ENCODE measurements at places on chromosomes 3 and 15.

DNA sequence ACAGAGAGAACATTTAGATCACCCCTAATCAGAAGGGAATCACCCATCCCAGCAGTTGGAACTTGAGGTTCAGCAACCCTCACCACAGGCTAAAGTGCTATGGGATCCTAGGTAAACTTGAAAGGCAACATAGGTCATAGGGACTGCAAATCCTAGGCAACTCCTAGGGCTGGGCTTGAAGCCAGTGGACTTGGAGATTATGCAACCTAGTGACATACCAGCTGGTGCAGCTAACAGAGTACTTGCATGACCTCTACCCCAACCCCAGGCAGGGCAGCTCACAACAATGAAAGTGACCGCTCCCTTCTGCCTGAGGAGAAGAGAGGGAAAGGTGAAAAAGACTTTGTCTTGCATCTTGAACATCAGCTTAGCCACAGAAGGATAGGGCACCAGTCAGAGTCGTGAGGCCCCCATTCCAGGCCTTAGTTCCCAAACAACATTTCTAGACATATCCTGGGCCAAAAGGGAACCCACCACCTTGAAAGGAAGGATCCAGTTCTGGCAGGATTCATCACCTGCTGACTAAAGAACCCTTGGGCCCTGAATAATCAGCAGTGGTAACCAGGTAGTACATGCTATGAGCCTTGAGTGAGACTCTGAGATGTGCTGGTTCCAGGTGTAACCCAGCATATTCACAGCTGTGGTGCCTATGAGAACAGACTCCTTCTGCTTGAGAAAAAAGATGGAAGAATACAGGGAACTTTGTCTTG lies 37.6 kb upstream of the FBN1 start:
- no peak for DNase-seq

DNA sequence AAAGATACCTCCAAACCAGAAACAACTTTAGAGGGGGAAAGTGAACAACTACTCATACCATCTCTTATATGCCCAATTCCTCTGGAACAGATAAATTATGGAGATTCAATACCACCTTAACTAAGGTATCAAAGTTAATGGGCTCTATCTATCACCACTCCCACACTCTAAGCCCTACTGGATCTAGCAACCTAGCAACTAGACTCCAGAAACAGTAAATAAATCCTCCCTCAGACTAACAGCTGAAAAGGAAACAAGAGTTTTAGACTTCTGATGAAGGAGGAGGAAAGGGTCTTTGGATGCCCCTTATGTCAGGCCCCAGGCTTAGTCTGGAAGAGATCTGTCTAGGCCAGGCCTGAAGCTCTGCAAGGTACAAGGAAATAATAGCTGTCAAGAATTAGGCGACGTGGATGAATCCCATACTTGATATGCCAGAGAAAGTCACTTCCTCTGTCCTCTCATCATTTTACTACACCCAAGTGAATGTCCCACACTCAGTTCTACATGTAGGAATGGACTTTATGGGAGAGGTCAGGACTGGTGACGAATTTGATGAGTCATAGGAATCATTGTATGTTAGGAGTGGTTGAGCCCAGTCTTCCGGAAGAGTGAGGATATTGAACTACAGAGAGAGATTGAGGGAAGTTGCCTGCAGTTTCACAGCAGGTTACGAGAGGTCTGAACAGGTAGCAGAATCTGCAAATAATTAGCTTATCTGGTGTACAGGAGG lies 113.8 kb downstream of the AKAP13 start:
- DNase-seq, result no peak

DNA sequence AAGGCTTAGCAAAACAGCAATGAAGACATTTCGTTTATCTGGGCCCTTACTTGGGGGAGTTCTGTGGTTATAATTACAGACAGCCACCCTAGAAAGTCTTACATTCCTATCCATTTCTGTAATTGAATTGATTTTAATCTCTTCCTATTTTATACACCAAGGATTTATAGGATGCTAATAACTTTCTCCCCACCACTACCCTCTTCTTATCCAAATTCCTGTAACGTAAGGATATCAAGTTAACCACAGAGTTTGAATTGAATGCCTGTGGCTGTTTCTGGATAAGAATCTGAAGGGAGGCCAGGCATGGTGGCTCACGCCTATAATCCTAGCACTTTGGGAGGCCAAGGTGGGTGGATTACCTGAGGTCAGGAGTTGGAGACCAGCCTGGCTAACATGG lies 78.6 kb downstream of the MLH1 start:
- no peak for DNase-seq

- DNase-seq, result no peak
Observed at GRCh38 chr15:58110999-58111717, 27.0 kb upstream of the AQP9 start.

DNA sequence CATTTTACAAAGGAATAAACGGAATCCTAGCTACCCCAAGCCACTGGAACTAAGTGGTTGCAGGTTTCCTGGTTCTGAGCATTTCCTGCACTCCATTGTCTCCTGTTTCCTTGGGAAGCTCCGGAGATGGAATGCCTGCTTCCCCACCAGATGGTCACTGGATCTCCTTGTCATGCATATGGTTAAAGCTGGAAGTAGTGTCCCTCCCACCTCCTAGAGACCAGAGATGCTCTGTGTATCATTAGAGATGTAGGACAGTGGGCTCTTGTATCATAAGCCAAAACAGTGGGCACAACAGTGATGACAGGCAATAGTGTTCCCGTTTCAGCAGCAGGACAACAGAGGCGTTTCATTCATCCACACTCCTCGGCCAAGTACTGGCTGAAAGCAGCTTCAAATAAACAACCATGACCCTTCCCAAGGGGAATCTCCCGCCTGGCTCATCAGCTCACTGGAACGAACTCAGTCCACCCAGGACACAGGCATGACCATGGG lies 136.2 kb upstream of the EIF1B start:
- DNase-seq, result no peak

DNA sequence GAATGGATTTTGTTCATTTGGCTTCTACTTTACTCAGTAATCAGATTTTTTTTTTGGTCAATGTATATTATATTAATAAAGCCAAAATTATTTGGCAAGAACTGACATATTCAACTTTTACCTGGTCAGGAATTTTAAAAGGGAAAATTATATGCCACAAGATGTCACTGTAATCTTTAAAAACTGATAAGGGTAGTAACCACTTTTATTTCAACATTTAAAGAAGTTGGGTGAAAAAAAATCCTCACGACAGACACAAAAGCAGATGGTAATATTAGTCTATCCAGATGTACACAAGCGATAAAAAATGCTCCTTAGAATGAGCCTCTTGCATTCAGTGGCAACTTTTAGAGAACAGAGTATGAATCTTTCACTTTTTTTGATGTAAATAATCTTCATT lies 101.9 kb downstream of the SERPINI1 start:
- DNase-seq, result no peak

- DNase-seq, result no peak
Observed at GRCh38 chr3:14913071-14913925, 34.1 kb upstream of the NR2C2 start.

GRCh38 chr15:82530606-82531379 lies 9.5 kb downstream of the RPS17 start:
- peak; percentile 56 for DNase-seq

DNA sequence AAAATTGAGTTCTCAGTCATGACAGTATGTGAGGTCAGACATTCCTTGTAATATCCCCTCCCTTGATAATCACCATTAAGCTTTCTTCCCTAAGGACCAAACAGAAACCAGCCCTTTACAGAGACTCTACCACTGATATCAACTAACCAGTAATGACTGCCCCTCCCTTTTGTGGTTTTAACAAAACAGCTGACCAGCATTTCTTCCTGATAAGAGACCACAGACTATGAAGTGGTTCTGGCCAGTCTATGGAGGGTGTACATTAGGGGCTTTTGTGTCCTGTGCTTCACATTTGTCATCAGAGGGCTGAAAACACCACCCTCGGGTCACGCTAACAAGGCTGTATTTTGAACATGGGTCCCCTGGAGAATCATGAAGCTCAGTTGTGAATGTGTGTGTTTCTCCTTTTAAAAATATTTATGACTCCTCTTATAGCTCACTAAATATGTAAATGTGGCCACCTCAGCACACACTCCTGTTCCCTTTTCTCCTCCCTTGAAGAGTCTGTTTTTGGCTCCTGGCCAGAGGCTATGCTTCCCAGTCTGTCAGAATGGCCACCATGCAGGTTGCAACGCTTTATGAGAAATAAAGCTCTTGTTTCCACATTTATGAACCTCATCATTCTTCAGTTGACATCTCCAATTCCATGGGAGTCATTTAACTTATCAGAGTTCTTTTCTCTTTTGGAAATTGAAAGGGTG lies 239.3 kb downstream of the CPNE4 start:
- DNase-seq, result no peak

GRCh38 chr3:122023335-122023910 lies 1.4 kb upstream of the ILDR1 start:
- no peak for DNase-seq

GRCh38 chr3:58216496-58217195 lies 5.9 kb upstream of the DNASE1L3 start:
- no peak for DNase-seq

GRCh38 chr3:32452009-32452408 lies 50.6 kb downstream of the CMTM6 start:
- no peak for DNase-seq

GRCh38 chr15:80801891-80802680 lies 22.9 kb downstream of the CEMIP start:
- no peak for DNase-seq

DNA sequence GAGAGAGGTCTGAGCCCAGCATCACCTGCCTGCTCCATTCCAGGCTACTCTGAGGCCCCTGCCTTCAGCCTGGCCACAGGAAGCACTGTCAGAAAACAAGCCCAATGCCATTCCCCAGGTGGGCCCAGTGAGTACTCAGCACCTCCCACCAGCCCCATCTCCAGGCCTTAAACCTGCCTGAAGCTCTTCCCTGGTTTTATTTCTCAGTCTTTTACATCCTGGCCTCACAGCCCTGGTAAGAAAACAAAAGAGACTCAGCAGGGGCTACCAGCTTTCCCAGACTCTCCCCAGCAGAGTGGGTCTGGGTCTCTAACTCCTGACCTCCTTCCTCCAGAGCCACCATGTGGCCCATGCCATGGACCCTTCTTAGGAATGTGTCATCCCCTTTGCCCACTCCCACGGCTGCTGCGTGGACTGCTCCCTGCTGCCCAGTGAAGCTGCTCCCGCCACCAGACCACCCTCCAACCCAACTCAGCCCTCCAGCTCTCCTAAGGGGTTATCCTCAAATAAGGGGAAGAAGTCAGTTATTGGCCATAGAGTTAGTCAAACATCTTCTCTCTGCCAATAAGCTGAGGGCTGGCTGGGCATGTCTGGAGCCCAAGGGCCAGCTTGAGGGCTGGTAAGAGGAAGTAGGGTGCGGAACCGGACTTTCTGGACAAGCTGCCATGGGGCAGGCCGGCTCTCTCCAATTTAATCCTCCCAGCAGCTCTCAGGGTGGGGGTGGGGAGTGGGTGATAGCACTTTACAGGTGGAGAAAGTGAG lies 116.7 kb upstream of the LINGO1 start:
- DNase-seq, result no peak

DNA sequence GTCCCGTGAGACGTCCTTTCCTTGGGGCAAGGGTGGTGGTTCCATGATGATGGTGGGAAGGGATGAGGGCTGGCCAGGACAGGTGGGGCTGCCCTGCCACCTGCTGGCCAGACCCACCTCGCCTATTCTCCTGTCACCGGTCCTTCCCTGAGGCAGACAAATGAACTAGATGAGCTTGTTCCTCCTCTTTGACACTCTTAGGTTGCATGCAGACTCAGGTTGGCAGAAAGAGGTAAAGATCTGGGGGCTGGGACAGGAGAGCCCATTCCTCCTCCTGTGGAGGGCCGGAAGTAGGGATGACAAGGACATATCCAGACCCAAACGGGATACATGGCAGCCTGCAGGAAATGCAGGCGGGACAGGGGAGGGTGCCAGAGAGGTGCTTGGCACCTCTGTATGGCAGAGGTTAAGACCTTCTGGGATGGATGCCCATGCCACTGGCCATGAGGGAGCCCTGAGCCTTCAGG lies 38.6 kb downstream of the ACSBG1 start:
- DNase-seq, result peak; percentile 63

GRCh38 chr15:66654739-66655375 lies 47.2 kb upstream of the SMAD6 start:
- DNase-seq, result peak; percentile 7

GRCh38 chr3:46700772-46701171 lies 420 bp upstream of the TMIE start:
- DNase-seq, result no peak

DNA sequence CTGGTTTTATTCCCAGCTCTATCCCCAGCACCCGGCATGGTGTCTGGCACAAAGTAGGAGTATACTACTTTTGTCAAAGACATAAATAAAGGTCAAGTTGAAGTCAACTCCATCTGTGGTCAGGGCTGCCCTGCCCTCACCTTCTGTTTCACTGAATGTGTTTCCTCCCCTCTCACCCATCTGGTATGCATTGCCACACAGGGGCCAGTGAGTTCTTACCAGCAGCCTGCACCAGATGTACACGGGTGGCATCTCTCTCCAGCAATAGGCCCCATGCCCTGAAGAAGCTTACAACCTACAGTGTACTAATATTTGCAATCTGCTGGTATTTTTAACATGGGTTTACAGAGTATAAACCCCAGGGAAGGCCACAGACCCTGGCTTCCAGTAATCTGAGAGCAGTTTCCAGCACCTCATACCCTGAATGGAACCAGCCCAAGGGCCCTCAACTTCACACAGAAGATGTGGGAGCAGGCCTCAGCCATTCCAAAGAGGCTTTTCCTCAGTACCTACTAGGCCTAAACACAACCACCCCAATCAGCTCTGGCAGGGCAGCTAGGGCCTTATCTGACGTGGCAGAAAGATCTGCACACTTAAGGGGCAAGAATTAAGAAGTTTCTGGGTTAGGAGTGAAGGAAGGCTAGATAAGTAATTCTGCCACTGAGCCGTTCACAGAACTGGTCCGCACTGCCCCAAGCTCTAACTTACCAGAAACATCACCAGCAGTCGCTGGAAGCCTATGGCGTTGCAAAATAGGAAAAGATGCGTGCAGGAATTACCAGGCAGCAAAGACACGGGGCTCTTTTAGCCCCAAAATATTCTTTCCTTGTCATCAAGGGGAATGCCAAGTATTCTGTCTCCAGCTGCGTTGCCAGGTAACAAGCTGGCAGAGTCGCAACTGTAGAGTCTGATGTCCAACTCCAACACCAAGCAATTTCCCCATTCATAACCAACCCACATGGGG lies 2.1 kb downstream of the IDH2 start:
- DNase-seq, result no peak

GRCh38 chr3:9704347-9705322 lies 1.0 kb downstream of the CPNE9 start:
- no peak for DNase-seq

GRCh38 chr3:23164746-23165145 lies 38.4 kb upstream of the UBE2E2 start:
- DNase-seq, result no peak

DNA sequence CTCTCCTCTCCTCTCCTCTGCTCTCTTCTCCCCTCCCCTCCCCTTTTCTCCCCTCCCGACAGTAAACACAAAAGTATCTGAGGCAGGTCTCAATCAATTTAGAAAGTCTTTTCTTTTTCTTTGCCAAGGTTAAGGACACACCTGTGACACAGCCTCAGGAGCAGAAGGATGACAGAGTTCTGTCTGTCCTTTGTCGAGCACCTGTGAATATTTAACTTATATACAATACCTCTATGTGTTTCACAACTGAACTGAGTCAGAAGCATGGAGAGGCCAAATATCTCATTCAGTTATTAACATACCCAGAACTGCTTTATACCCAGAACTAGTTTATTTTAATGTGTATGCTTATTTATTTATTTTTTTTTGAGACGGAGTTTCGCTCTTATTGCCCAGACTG lies 81.1 kb upstream of the ROBO1 start:
- DNase-seq, result no peak
